ENCODE measurements at places on chromosomes 5 and 9.

DNA sequence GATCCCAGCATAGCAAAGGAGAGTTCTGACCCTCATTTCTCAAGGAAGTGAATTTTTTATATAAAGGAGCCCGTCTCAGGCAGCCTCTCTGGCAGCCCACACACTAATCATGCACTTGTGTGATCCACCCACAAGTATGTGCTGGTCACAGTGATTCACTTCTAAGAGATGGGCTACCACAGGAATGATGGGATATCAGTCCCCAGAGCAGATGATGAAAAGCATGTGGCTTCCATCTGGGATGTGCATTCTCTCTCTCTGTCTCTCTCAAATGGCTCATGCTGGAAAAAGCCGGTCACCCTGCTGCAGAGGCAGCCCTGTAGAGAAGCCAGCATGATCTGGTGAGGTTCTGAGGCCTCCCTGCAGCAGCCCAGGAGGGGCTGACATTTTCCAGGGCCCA, 74.2 kb upstream of the ADCY2 start:
- peak; percentile 11 for DNase-seq

DNA sequence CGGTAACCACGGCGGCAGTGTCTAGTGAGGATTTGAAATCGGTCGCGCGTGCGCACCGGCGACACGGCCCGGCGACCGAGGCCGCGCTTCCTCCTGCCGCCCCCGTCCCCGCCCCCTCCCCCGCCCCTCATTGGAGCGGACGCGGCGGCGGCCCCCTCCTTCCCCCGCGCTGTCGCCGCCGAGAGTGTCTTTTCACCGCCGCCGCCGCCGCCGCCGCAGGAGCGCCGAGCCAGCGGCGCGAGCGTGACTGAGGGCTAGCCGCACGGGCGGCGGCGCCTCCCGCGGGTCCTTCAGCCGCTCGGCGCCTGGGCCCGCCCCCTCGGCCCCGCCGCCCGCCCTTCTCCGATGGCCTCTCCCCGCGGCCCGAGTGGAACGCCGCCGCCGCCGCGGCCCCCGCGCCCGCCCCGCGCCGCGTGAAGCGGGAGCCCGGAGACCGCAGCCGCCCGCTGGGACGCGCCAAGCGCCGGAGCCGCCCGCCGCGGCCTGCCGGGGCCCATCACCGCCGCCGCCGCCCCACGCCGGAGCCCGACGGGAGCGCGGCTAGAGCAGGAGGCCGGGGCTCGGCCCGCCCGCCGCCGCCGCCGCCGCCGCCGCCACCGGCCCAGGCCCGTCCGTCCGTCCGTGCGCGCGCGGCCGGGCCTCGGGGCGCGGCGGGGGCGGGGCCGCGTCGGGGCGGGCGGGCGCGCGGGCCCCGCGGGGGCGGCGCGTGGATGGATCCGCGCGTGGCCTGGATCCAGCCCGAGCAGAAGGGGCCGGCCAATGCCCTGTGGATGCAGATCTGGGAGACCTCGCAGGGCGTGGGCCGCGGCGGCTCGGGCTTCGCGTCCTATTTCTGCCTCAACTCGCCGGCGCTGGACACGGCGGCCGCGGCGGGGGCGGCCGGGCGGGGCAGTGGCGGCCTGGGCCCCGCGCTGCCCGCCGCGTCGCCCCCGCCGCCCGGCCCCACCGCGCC, at the start of gene TENT4A:
TSS of gene TENT4A (plus strand) at position 159 of the 952 bp plus-strand sequence. CDS start at position 711, 552 bp downstream.
- DNase-seq = no peak

DNA sequence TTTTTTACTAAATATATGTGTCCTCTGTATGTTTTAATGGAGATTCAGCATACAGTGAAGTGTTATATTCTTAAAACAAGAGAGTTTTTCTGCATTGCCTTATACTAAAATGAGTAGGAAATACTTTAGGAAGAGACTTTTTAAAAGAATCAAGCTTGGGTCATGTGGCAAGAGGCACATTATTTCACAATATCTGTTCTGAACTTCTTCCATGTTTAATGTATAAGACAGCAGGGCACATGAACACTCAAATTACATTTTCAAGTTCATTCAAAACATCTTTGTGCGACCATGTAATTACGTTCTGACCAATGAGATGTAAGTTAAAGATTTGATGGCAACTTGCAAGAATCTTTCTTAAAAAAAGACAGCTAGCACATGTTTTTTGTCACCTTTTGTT, 1055.9 kb downstream of the NR2F1-AS1 start:
- DNase-seq = no peak

- DNase-seq = no peak
These were observed 27.3 kb upstream of the PHYKPL start for GRCh38 chr5:178259623-178260536.

All from occipital lobe (tissue), 3 donors.